NCI-H1092 (cell line): ENCODE measurements at places on chromosomes 12 and 14.

DNA sequence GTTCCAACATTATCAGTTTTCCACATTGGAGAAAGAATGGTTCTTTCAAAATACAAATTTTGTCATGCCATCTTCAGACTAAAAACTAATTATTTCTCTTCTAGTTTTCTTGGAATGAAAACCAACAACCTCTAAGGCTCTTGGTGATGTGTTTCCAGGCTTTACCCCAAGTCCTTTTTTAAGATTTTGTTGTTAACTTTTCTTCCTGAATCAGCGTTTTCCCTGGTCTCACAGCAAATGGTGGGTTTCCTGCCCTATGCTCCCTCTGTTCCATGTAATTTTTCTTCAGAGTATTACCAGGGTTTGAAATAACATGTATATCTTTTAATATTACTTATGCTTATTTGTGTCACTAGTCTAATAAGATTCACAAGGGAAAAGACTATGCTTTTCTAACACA is 1311.9 kb downstream of the LRFN5 start:
- DNase-seq = no peak

DNA sequence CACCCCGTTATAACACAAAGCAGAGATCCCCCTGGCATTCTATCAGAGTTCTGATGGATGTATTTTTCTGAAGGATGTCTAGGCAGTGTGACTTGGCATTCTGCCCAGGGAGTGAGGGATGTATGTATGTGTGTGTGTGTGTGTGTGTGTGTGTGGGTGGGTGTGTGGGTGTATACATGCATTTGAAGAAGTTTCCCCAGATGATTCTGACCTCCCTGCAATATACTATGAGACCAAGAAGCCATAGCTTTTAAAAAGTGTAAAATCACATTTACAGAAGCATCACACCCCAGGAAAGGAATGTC is 59.7 kb upstream of the NAP1L1 start:
- no peak for DNase-seq

DNA sequence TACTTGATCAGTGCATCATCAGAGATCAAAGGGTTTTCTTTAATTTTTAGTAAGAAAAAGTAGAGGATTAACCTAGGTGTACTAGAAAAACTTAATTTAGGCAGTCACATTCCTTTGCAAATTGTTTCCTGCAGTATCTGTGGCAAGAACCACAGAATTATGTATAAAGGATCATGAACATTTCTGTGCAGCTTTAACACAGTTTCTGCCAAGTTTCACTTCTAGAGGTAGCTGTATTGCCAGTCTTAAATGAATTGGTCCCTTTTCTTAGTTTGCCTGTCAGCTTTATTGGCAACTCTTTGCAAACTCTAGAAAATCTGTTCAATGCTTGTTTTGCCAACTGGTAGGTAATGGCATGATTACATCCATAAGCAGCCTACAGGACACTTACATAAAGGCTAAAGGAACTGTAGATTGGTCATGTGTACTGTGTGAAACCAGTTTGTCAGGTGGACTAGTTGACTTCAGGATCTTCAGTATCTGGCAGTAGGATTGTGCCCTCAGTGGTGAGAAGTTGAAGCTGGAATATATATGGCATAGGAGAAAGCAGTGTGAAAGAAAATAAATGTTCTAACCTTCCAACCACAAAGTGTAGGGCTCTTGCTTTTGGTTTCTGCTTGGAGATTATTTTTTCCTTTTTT is 75.9 kb downstream of the TTLL5 start:
- DNase-seq = no peak

GRCh38 chr12:13440844-13441243 is 244.3 kb downstream of the EMP1 start:
- DNase-seq = no peak

DNA sequence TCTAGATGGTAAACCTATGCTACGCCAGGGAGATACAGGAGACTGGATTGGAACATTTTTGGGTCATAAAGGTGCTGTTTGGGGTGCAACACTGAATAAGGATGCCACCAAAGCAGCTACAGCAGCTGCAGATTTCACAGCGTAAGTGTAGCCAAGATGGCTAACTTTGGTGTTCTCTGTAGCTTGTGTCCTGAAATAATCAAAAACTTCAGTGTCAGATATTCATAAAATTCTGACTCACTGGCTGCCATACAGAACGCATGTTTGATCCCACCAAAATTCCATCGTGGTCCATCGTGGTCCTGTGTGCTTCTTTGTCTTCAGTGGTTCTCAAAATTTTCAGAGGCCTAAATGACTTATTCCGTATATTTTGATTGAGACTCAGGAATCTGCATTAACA is 1.3 kb downstream of the STRAP start:
- DNase-seq = no peak

DNA sequence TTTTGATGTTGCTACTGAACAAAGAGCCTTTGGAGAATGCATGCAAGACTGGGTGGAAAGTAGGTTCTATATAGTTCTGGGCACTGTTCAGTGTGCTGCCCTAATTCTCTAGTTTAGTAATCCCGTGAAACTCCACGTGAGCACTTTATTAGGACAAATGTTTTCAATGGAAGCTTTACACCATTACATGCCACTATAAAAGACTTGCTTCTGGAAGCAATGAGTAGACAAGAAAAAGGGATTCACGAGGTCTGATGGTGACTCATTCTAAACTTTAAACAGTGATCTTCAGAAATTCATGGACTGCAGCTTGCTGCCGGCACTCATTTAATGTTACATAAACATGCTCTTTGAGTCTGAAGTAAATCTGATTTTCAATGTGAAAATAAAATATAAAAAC is 22.3 kb downstream of the ATG14 start:
- no peak for DNase-seq

DNA sequence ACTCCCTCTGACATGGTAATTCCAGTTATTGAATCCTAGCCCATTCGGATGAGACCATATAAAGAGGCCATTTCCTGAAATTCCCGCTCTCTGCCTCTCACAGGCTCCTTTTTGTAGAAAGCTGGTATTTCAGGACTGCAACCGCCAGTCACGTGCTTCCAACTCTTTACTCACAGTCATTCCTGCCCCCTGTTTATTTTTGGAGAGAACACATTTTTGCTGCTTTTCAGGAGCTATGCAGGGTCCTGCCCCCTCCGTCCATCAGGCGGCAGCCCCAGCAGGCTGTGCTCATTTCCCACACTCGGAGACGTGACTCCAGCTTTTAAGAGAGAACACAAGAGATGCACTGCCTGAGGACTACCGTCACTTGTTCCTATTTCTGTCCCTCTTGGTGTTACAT is 26.8 kb downstream of the IFT43 start:
- DNase-seq = no peak

- DNase-seq = no peak
Measured at GRCh38 chr14:95133282-95133681, 24.0 kb downstream of the DICER1 start.

- DNase-seq = no peak
Measured at GRCh38 chr14:81946834-81947798, 413.5 kb upstream of the SEL1L start.

GRCh38 chr14:91346838-91347173 is 70.8 kb downstream of the CCDC88C start:
- no peak for DNase-seq

- DNase-seq = no peak
Measured at GRCh38 chr12:10243818-10244520, 31.3 kb downstream of the GABARAPL1 start.

- no peak for DNase-seq
Measured at GRCh38 chr14:77296155-77296554, 24.5 kb downstream of the POMT2 start.

DNA sequence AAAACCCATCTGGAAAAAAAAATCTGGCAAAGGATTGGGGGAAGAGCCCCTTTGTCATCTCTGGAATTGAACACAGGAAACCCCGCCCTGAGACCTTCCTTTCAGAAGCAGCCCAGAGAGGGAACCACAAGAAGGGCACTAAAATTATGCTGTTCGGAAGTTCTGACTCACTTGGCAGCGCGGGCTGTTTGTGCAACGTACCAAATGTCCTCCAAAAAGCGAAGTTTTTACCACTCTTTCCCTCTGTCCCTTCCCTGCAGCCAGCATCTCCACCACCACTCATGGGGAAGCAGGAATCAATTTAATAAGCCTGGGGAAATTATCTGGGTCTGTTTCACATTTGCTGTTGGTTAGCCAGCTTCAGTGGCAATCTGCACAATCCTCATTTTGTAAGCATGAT is 3.2 kb upstream of the SYNE3 start:
- DNase-seq = no peak

GRCh38 chr12:103680591-103681141 is 93.6 kb downstream of the STAB2 start:
- peak; percentile 40 for DNase-seq

DNA sequence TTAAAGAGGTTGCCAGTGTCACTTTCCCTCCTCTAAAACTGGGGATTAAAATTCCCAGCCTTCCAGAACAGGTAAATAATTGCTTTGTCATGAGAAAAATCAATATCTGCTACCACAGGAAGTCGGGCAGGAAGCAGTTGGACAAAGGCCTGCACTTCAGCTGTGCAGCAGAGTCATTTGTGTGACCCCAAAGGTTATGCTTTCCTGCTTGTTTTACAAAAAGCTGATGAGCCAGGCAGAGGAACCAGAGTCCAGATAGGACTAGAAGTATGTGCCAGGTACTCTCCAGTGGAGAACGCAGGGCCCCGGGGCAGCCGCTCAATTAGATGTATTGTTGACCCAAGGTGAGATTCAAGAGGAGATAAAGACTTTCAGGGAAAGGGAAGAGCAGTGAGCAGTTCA is 117.1 kb upstream of the FRMD6 start:
- DNase-seq = peak; percentile 8

GRCh38 chr12:44054281-44054680 is 218.4 kb downstream of the TMEM117 start:
- no peak for DNase-seq

GRCh38 chr14:96255501-96256366 is at the start of gene BDKRB1:
Gene BDKRB1 (plus strand): TSS chr14:96256210. CDS start chr14:96263683, 7,473 bp downstream.
- no peak for DNase-seq

DNA sequence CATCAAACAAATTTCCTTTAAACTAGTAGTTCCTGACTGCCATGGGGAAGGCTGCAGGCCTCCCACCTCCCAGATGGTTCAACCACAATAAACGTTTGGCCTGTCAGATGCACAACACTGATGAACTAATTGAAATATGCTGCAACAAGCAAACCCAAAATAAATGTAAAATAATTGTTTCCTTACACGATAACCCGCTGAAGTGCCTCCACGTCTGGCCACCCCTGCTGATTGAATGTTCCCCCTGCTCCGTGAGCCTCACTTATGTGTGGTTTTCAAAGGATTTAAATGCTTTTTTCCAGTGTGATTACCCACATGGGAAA is 8.4 kb downstream of the PITPNM2 start:
- DNase-seq = no peak

- peak; percentile 18 for DNase-seq
Measured at GRCh38 chr14:22478670-22479069, 110.4 kb downstream of the DAD1 start.

GRCh38 chr14:95544588-95544987 is 9.7 kb downstream of the GLRX5 start:
- no peak for DNase-seq

GRCh38 chr12:14366209-14367039 is 942 bp downstream of the ATF7IP start:
- DNase-seq = peak; percentile 24

DNA sequence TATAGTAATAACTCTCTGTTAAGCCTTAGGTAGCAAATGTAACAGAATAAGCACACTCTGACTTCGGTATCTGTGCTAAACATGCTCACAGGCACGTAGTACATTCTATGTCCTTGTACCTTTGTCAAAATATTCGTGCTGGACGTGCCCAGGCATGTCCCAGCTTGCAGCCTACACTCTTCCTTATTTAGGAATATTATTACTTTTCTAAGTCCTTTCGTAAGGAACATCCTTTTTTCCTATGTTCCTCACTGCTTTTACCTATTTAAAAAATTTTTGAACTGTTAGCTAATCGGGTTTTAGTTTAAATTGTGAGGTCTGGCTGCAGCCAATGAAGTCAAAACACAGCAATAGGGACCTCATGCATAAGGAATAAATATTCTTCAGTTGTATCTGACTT is 24.1 kb upstream of the UBC start:
- no peak for DNase-seq

GRCh38 chr14:22338917-22339715 is 249.9 kb downstream of the DAD1 start:
- no peak for DNase-seq

- no peak for DNase-seq
Measured at GRCh38 chr14:64680714-64681065, 23.5 kb upstream of the PLEKHG3 start.

- DNase-seq = no peak
Measured at GRCh38 chr12:56914256-56914655, 20.0 kb downstream of the SDR9C7 start.

GRCh38 chr12:116306506-116306905 is 29.0 kb upstream of the MED13L start:
- DNase-seq = no peak

GRCh38 chr12:12224240-12224940 is 42.5 kb downstream of the LRP6 start:
- no peak for DNase-seq

GRCh38 chr14:59897757-59898383 is 22.1 kb upstream of the LRRC9 start:
- DNase-seq = peak; percentile 64
